HFFc6 (cell line): ENCODE measurements at places on chromosomes 5 and 9.

GRCh38 chr5:164317676-164318075 lies 812.3 kb downstream of the MAT2B start:
- no peak for DNase-seq

- DNase-seq = peak; percentile 49
Measured at GRCh38 chr5:35436400-35437057, 181.1 kb upstream of the SPEF2 start.

DNA sequence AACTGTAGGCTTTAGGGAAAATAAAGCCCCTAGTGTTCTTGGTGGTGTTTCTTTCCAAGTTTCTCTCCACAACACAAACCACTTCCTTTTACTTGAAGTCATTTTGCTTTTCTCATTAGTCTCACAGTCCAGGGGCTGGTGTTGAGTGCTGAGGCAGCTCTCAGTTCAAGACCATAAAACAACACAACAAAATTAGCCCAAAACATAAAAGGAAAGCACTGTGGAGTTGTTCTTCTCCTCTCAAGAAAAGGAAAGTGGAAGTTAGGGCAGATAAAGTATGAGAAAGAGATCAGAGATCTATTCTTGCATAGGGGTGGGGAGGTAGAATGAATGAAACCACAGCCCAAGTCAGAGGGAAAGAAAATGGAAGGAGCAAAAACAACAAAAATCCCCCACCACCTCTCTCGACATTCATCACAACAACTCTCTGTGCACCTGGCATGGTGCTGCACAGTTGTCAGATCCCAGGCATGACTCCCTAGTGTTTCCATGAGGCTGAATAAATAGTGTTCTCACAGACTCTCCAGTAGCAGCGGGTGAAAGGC lies 569.9 kb downstream of the RAB3C start:
- no peak for DNase-seq

DNA sequence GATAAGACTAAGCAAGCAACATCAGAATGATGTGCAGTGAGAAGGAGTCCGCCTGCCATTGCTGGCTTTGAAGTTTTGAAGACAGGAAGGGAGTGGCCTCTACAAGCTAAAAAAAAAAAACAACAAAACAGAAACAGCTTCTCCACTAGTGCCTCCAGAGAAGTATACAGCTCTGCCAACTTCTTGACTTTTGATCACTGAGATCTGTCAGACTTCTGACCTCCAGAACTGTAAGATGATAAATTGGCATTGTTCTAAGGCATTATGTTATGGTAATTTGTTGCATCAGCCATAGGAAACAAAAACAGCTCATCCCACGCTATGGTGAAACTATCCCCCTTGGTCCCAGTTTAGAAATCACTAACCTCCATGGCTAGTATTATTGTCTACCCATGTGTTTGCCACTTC lies 131.0 kb upstream of the VCAN start:
- no peak for DNase-seq

GRCh38 chr5:37836235-37836591 lies 3.6 kb downstream of the GDNF start:
- no peak for DNase-seq

DNA sequence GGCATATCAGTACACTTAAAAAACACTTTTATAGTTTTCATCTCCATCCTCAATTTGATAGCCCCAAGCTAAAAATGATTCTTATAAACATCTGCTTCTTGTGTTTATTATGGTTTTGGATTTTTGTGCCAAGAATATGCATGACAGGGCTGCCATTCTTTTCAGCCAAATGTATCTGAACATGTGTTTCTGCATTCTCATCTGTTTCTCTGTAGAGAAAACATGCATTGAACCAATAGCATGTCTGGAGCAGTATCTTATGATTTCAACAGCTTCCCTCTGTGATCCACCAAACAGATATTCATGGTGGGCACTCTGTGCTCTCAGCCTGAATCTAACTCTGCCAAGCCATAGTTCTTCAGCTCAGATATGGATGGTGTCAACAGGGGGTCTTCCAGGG lies 99.3 kb upstream of the ERCC6L2 start:
- DNase-seq = no peak

DNA sequence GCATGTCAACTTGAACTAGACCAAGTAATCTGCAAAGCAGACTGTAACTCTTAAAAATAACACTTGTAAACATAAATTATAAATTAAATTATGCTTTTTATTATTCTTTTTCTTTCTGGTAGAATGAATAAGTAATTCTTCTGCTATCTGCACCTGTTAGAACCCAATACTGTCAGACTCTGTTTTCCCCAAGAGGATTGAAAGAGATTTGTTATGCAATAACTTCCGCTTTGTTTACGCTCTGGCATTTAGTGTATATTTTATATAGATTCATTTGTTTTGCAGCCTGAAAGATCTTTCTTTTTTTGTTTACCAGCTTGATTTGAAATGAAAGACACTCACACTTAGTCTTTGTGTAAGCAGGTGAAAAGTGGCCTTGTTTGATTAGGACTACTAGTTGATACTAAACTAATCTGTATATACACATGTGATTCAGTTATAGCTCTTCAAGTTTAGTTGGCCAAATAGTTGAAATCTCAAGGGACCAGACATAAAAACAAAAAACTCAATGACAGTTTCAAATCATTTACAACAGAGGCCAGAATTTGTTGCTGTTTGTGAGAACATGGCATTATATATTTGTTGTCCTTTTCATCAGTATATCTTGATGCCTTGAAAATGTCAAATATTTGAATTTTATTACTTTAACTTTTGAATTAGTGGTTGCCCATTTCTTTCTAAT lies 155.8 kb downstream of the PBX3 start:
- DNase-seq = no peak

GRCh38 chr5:77877516-77878355 lies 101.6 kb upstream of the TBCA start:
- no peak for DNase-seq

DNA sequence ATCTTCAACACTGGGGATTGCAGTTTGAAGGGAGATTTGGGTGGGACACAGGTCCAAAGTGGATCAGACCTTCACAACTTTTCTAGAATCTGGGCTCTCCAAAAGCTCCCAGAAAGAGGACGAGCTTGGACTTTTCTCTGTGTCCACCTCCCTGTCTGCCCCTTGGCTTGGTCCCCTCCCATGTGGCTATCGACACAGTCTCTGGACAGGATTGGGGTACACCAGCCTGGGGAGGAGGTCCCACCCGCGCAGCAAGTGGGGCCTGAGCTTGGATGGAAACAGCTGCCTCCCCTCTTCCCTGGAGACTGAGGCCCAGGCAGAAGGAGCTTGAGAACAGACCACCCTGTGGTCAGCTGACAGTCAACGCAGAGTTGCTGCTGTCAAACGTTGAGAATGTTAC lies 84.6 kb upstream of the FCN1 start:
- no peak for DNase-seq

GRCh38 chr9:126326228-126327005 lies at the start of gene MVB12B:
Gene MVB12B, plus strand, starts transcription at chr9:126326829. Its CDS starts 101 bp downstream, at chr9:126326930.
- no peak for DNase-seq

- DNase-seq = no peak
Measured at GRCh38 chr9:137317718-137318511, 15.8 kb upstream of the NRARP start.

GRCh38 chr5:763998-764781 lies 20.3 kb downstream of the ZDHHC11B start:
- no peak for DNase-seq

- peak; percentile 64 for DNase-seq
Measured at GRCh38 chr5:120449501-120449900, 14.6 kb upstream of the PRR16 start.

GRCh38 chr9:89647366-89648128 lies 42.7 kb downstream of the GADD45G start:
- no peak for DNase-seq

GRCh38 chr5:170563824-170564567 lies 60.2 kb downstream of the KCNIP1 start:
- DNase-seq = no peak

- no peak for DNase-seq
Measured at GRCh38 chr5:66839636-66840185, 243.5 kb downstream of the MAST4 start.

- DNase-seq = no peak
Measured at GRCh38 chr5:112549605-112550166, 130.6 kb upstream of the EPB41L4A start.
